ENCODE measurements at places on chromosomes 13 and 19.

GRCh38 chr19:41116261-41116660 lies 2.0 kb downstream of the CYP2F1 start:
- DNase-seq, result no peak

DNA sequence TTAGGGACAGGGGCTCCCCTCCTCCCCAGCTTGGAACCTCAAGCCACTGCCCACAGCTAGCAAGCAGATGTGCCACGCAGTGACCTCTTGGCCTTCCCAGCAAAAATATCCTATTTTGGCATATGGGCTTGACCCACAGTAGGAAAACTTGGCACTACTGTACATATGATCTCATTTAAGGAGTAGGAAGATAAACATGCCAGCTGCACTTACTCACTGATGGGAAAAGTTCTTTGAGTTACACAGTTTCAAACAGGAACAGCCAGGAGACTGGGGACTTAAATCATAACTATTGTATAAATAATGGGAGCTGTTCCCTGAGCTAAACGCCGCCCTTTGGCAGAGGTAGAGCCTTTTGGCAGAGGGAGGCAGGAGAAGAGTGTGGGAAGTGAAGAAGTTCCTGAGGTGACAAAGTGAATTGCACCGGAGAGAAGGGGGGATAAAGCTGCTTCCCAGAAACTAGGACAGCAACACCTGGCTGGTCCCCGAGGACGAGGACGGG lies 6.1 kb downstream of the SACS start:
- peak; percentile 90 for DNase-seq

DNA sequence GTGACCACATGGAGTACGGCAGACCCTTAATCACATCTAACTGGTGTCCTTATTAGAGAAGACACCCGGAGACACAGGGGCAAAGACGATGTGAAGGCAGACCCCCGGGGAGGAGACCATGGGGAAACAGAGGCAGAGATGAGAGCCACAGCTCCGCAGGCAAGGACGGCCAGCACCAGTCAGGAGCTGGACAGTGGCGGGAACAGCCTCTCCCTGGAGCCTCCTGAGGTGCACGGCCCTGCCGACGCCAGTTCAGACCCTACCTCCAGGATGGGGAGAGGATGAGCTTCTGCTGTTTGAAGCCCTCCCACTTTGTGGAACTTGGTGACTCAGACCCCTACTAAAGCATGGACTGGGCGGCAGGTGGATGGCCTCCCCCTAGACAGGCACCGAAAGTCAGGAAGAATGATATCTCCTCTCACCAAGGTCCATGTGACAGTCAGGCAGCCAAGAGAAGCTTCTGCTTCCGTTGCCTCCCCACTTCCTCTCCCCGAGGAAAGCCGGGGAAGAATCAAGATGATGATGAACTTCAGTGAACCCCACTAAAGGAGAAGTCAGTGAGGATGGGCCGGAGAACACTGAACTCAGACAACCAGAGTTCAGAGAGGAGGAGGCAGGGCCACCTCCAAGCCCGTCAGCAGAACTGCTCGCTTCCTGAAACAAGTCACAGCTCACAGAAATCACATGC lies 25.4 kb downstream of the RAB20 start:
- DNase-seq, result no peak

DNA sequence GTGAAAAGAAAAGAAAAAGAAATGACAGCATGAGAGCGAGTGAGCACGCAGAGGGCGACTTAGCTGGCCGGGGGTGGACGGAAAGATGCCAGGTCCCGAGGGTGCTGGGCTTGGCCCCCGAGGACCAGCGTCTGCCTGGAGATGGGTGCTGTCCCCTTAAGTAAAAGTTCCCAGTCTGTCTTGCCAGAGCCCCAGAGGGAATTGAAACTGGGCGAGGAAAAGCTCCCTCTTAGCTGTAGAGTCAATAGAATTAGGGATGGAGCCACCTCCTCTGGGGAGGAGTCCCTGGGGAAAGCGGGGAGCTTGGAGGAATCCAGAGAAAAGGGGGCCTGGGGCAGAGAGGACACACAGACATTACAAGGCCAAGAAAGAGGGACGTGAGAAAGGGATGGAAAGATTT lies 13.3 kb downstream of the BCAM start:
- peak; percentile 45 for DNase-seq

DNA sequence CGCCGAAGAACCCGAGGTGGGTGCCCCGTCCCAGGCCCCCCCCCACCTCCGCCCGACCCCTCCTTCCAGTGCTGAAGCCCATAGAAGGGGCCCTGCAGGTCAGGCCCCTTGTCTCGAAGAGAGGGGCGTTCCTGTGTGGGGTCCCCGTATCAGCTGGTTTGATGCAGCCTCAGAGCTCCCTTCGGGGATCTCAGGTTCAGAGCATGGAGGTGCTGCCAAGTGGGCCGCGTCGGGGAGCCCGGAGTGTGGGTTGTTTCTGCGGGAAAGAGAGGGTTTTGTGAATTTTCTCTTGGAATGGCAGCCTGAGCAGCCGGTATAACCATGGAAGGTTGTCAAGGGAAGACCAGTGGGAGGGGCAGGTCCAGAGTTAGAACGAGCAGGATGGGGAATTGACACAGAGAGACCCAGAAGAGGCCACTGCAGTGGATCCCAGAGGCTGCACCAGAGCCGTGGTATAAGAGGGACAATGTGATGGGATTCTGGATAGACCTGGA lies 384 bp downstream of the TRAPPC2B start:
- peak; percentile 40 for DNase-seq
